Large intestine (tissue), 12 donors: ENCODE measurements at places on chromosomes 2 and 18. TPM values are rescaled to one million over a fixed set of nuclear protein-coding genes. Genes with fewer than 3 reads are reported as not detected.
A peak's percentile ranks its signal among the peaks of the same experiment; 100 is the strongest.

Gene DSG1
- polyA plus RNA-seq = 0.19 TPM

Gene TMEM182
- polyA plus RNA-seq = 6.3 TPM

GRCh38 chr2:168350380-168350779 lies 103.0 kb upstream of the STK39 start:
- no peak for DNase-seq

Gene DNAJC27
- polyA plus RNA-seq = 6.5 TPM

DNA sequence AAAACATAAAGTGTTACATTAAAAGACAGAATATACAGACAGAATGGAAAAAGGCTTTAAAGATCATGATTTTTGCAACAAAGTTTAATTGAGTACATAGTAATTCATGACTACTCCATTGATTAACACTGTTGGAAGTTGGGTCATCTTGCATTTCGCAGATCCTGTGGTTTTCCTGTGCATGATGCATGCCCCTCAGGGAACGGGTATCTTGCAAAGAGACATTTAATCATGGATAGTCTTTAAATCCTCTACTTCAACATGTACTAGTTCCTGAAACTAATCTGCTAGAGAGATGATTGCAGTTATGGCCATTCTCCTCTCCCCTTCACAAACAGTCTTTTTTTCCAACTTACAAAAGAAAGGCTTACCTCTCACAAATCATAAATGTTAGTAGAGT lies 155.6 kb upstream of the DSEL start:
- DNase-seq = no peak

Gene KYNU
- polyA plus RNA-seq = 3.1 TPM

DNA sequence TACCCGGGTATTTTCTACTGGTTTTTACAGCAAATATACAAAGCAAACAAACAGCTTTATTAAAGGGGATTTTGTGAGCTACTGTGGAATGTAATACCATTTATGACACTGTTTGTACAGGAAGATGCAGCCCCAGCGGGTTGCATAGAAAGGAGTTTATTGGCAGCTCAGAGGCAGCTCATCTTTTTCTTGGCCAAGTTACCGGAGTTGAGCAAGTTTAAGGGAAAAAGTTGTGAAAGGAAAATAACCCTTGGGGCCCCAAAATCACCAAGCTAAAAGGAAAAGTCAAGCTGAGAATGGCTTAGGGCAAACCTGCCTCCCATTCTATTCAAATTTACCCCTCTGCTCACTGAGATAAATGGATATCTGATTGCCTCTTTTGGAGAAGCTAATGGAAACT lies 60.8 kb downstream of the MOB4 start:
- no peak for DNase-seq

- no peak for DNase-seq
Observed at GRCh38 chr2:3627500-3628100, 30.4 kb upstream of the ALLC start.

GRCh38 chr2:137525132-137525531 lies 439.1 kb upstream of the HNMT start:
- DNase-seq = no peak

- peak; percentile 23 for DNase-seq
Observed at GRCh38 chr2:97011977-97012569, 25.7 kb upstream of the FAM178B start.

Gene TRABD2A
- 18.0 TPM for polyA plus RNA-seq

Gene TMEM169
- 4.1 TPM for polyA plus RNA-seq

- DNase-seq = no peak
Observed at GRCh38 chr18:56652802-56653201, 1.6 kb downstream of the WDR7 start.

DNA sequence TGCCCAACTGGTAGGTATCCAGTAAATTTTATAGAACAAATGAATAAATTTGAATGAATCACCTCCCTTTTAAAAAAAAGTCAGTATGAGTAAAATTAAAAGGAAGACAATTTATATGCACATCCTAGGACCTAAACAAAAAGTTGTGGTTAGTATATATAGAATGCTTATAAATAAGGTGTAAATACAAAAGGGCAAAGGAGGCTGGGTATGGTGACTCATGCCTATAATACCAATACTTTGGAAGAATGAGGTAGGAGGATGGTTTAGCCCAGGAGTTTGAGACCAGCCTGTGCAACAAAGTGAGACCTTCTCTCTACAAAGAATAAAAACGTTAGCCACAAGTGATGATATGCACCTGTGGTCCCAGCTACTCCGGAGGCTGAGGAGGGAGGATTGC lies 12.8 kb downstream of the C2orf69 start:
- DNase-seq = no peak

DNA sequence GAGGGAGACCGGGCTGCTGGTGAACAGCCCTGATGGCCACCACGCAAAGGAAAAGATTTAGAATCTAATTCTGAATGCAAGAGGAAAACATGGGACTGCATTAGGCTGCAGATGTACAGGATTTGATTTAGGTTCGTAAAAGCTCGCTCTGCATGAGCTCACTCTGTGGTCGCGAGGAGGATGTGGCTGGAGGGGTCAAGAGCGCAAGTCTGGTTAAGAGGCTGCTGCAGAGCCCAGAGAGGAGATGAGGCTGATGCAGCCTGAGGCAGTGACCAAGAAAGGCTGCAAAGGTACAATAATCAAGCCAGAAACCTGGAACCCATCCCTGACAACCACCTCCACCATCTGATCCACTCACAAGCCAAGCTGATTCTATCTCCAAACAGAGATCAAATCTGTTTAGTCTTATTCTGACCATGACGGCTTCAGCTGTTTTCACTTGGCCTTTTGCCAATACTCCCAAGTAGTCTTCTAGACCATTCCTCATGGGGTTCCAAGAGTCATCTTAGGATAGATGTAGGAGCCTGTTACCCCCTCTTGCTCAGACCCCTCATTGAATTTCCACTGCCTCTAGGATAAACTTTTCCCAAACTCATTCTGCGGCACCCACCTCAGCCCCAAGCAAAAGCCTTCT lies 58.9 kb upstream of the ARL4C start:
- DNase-seq = peak; percentile 17

Gene LRRC30
- polyA plus RNA-seq = not detected

- DNase-seq = no peak
Observed at GRCh38 chr2:37570773-37571586, 100.5 kb downstream of the CDC42EP3 start.

DNA sequence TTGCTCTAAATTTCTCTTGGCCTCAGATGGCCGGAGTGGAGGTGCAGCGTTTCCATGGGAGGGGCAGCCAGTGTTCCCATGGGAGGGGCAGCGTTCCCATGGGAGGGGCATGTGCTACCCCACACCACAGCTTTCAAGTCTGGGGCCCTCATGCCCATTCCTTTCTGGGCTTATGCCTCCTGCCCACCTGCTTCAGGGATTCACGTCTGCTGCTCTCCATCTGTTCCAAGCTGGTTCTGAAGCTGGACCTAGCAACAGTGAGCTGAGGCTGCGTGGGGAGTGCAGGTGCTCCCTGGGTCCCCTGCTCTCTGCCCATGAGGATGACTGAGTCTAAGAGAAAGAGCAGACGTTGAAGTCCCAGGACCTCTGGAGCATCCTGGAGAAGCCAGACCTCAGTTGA lies 243.1 kb upstream of the PXDN start:
- no peak for DNase-seq

GRCh38 chr18:33603454-33603853 lies 25.4 kb downstream of the ASXL3 start:
- DNase-seq = no peak

Gene REG1B
- 0.24 TPM for polyA plus RNA-seq

- DNase-seq = no peak
Observed at GRCh38 chr2:141311430-141311829, 819.4 kb downstream of the LRP1B start.

DNA sequence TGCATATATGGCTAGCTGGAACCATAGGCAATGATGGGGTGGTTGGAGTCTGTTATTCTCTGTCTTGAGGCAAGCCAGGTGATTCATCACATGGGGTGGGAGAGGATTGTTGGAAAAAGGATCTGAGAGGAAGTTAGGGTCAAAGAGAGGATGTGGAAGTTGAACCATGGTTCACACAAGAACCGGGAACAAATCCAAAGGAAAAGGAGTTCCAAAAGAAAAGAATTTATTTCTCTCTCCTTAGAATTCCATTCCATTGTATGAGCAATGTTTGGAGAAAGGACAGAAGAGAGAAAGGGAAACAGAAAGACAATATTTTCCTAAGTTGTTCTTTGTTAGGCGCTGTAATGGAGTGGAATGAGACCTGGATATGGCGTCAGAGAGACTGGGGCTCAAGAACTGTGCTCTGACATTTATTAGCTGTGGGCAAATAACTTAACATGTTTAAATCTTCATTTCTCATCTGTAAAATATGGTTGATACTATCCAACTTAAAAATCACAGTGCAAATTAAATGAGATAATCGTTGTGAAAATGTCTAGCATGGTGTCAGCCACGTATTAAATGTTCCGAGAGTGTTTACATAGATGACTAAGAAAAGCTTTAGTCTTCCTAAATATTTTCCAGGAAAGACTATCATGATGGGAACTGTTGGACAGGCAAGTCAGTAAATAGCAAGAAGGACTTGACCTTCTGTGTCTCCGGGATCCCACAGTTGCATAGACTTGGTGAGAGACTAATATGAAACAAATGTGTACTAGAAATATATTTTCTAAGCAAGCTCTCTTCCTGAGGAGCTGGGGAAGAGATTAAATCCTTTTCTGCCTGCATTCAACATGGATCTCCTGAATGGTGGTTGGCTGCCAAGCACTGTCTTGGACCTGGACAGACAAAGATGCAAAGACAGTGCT lies 71.4 kb downstream of the TRIB2 start:
- no peak for DNase-seq

Gene TUBA3E
- polyA plus RNA-seq = 0.09 TPM

Gene FAM110C
- 20.0 TPM for polyA plus RNA-seq

- peak; percentile 57 for DNase-seq
Observed at GRCh38 chr2:101558740-101559525, 84.0 kb upstream of the RFX8 start.

DNA sequence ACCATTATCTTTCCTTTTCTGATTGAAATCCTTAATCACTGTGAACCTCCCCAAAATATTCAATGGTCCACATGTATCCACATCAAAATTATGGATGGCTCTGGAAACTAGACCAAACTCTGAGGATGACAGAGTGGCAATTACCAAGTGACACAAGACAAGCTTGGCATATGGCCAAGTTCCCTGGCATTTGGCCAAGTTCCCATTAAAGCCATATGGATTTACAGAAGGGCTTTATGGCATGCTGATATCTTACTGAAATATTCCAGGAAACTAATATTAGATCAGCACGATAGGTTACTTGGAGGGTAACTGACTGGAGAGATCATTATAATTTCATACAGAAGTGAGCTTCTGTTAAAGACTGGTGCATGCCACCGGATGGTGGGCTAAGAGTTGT lies 21.9 kb upstream of the CERS6 start:
- peak; percentile 81 for DNase-seq

DNA sequence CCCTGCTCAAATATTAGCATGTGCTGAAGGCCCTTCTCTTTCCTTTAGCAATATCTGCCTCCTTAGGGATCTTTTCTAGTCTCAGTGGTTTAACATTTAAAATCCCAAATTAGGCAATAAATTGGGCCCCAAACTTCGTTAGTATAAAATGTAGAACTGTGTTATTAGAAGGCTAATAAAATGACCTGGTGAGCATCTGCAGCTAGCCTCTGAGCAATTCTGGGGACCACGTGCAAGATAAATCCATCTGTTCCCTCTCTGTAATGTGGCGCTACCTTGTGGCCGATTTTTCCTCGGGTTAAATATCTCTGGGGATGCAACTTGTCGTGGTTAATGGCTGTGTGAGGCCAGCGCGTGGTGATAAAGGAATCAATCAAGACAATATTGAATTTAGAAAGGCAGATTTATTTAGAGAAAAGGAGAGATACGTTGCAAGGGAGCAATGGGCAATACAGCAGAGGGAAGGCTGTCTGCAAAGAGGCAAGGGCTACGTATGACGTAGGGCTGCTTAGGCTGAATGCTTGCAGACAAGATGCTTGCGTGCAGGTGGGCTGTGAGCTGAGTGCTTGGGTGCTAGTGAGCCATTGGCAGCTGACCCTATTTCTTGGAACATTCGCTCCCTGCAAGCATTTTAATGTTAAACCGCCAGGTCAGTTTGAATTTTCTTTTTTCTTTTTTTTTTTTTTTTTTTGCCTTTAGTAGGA lies 18.5 kb upstream of the IL36G start:
- no peak for DNase-seq

- peak; percentile 77 for DNase-seq
Observed at GRCh38 chr2:47783486-47784351, 774 bp downstream of the MSH6 start.

- no peak for DNase-seq
Observed at GRCh38 chr2:98903064-98903355, 33.0 kb downstream of the CRACDL start.

DNA sequence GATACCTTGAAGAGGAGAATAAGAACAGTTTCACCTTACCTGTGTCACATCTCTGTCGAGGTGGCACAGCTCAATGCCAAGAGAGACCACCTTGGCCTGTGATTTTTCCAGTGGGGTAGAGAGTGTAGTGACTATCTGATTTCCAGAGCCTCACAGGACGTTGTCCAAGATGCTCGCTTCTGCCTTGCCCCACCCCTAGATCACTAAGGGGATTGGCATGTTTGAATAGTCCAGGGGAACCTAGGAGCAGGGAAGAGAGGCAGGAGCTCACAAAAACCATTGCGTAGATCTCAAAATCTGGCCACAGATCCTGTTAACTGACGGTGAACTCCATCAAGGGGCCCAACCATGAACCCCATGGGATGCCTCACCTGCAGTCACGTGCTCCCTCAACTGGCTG lies 24.2 kb downstream of the TMEM178A start:
- DNase-seq = no peak

DNA sequence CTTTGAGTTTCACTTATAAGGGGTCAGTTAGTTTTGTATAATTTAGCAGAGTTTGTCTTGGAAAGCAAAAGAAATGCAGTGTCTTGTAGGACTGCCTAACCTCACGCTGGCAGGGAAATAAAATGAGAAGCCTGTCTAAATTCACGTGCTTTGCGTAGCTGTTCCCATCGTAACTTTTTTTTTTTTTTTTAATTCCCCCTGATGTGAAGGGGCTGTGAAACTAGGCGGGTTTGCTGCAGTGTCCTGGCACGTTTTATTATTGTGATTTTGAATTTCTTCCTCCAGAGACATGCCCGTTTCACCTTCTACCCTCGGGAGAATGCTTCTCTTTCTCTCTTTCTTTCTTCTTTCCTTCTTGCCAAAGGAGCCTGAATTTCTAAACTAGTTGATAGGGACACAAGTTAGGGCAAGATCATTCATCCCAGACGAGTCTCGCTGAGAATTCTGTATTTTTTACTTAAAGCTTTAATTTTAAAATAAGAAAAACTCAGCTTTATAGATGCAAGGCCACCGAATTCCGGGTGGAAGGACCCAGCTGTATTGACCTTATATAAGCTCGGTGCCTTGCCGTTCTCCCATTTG lies 2.3 kb downstream of the MEIS1 start:
- DNase-seq = no peak

Gene IL1RL1
- polyA plus RNA-seq = 0.46 TPM

Gene NXPH2
- 2.5 TPM for polyA plus RNA-seq

Gene FAP
- polyA plus RNA-seq = 10.6 TPM

GRCh38 chr2:195642027-195642678 lies 14.9 kb upstream of the SLC39A10 start:
- DNase-seq = no peak

DNA sequence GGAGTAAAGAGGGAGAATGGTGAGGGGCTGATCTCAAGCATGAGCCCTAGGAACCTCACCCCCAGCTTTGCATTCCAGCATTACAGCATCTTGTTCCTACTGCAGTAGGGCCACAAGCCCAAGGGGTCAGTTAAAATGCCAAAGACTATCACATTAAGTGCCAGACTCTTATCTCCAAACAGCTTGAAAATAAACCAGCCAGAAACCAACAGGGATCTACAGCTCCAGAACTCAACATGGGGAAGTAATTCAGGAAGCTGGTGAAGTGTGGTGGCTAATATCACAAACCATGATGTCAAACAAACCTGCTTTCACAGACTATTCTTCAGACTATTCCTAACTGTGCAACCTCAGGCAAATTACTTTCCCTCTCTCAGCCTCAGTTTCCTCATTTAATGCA lies 278.3 kb downstream of the TNS1 start:
- no peak for DNase-seq
